ENCODE measurements at places on chromosomes 3 and 15. TPM values are rescaled to one million over a fixed set of nuclear protein-coding genes. Genes with fewer than 3 reads are reported as not detected.
A peak's percentile ranks its signal among the peaks of the same experiment; 100 is the strongest.

DNA sequence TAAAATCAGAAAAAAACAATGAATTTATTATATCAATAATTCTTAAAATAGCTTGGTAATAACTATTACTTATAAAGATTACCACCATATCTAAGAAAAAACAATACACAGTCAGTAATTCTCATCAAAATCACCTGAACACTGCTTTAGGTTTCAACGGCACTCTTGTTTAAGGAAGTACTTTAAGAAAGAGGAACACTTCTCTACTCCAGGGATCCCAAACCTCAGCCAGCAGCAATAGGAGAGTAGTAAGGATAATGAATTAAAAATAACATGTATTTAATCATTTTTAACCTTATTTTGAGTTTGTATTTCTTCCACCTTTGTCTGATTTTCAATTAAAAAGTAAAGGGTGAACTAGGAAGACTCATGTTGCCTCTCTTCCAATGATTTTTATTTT is 494.0 kb upstream of the NR2F2 start:
- DNase-seq: no peak

- no peak for DNase-seq
These were observed 3.1 kb downstream of the GP5 start for GRCh38 chr3:194395778-194396538.

- no peak for DNase-seq
These were observed 35.4 kb downstream of the FXR1 start for GRCh38 chr3:180947761-180948390.

DNA sequence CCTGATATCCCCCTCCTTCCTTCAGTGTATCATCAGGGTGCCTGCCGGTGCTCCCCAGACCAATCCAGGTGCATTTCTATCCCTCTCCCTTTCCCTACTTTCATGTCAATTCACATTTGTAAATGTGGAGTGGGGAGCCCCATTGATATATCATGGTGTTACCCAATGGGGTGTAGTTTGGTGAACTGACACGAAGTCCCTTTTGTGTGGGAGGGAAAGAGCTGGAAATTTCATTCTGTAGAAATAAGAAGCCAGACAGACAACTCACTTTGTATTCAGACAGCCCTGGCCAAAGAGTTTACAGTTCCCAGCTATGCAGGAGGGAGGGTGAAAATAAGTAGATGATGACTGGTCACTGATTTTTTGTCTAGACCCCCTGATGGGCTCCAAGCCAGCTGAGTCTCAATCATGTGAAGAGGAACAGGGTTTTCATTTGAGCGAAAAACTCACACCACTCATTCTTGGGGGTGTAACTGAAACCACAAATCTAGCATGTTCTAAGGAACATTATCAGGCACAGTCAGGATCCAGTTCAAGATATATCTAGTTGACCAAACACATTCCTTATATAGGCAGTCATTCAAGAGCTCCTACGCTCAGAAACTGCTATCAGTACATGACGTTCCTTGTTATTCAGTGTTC is 58.9 kb downstream of the LMCD1 start:
- DNase-seq: peak; percentile 44

GRCh38 chr15:43519196-43519595 is 1.8 kb downstream of the MAP1A start:
- DNase-seq: no peak

The ITIH3 gene
- total RNA-seq: not detected

DNA sequence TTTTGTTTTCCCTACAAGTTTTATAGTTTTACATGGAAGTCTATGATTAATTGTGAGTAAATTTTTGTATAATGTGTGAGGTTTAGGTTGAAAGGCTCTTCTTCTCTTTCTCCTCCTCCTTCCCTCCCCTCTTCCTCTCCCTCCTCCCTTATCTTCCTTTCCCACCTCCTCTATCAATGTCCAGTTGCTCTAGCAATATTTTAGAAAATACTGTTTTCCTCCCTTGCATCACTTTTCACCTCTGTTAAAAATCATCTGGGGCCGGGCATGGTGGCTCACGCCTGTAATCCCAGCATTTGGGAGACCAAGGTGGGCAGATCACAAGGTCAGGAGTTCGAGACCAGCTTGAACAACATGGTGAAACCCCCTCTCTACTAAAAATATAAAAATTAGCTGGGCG is 119.4 kb downstream of the FNDC3B start:
- no peak for DNase-seq

- DNase-seq: no peak
These were observed 327.0 kb upstream of the SEMA6D start for GRCh38 chr15:47390208-47390765.

The SLC12A1 gene
- not detected for total RNA-seq

GRCh38 chr3:128681369-128681829 is 30.8 kb upstream of the RPN1 start:
- no peak for DNase-seq

DNA sequence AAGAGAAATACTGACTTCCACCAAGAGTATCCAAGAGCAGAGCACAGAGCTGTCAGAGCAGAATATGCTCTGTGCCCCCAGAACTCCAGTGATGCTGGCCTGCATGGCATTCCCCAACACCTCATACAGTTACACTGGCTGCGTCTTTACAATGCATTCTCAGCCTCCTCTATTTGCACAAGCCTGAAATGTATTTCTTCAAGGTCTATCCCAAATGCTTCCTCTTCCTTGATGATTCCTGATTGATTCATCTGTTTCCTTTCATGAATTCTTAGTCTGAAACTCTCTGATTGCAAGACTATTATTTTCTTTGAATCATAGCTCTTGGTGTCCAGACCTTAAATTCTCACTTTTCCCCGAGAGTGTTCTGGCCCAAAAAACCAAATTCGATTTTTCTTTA is 664.7 kb downstream of the MECOM start:
- DNase-seq: no peak

GRCh38 chr15:52137432-52138357 is 25.1 kb upstream of the BCL2L10 start:
- DNase-seq: no peak

The DAPK2 gene
- total RNA-seq: 2.5 TPM

The HIGD2B gene
- total RNA-seq: not detected

The SPINK8 gene
- total RNA-seq: not detected

- DNase-seq: peak; percentile 2
These were observed 25.0 kb downstream of the MEX3B start for GRCh38 chr15:82020625-82021394.

All from foreskin keratinocyte (primary cell).